ENCODE measurements at places on chromosomes 1 and 21.

DNA sequence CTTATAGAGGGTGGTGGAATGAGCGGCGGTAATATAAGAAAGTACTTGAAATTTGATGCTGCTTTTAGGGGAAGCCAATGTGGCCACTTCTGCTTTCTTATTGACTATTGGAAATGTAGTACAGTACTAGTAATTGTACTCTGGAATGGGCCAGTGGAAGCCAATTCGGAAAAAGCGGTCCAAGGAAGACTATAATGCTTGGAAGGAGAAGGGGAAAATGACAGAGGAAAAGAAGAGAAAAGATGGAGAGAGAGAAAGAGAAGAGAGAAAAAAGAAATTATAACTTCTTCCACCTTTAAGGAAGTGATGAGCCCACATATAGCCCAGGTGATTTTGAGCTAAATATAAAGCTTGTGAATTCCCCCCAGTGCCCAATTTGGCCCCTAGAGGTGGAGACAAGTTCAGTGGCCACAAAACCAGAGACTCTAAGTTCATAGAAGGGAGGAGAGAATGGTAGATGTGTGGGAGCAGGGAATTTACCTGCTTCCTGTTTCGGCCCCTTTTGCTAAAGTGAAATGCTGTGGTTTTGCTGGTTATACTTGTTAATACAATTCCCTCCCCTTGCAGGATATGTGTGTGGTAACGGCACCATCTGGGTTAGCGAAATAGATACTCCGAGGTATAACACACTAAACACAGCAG, 35.7 kb upstream of the DUSP10 start:
- no peak for DNase-seq

- DNase-seq, result peak; percentile 35
Observed at GRCh38 chr1:62271948-62272728, 47.1 kb downstream of the KANK4 start.

GRCh38 chr1:221758455-221758854, 16.6 kb upstream of the DUSP10 start:
- DNase-seq, result no peak

- no peak for DNase-seq
Observed at GRCh38 chr1:204438628-204439027, 27.0 kb upstream of the PPP1R15B start.

- no peak for DNase-seq
Observed at GRCh38 chr1:50236656-50237055, 127.9 kb downstream of the ELAVL4 start.

GRCh38 chr1:230067419-230067870, 407 bp downstream of the GALNT2 start:
- DNase-seq, result peak; percentile 44

DNA sequence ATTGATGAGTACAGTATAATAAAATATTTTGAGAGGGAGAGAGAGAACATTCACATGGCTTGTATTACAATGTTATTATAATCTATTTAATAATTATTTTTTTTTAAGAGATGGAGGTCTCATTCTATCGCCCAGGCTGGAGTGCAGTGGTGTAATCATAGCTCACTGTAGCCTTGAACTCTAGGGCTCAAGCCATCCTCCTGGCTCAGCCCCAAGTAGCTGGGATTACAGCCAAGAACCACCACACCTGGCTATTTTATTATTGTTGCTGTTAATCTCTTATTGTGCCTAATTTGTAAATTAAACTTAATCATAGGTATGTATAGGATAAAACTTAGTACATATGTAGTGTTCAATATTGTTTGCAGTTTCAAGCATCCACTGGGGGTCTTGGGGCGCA, 57.8 kb downstream of the HS2ST1 start:
- DNase-seq, result no peak

DNA sequence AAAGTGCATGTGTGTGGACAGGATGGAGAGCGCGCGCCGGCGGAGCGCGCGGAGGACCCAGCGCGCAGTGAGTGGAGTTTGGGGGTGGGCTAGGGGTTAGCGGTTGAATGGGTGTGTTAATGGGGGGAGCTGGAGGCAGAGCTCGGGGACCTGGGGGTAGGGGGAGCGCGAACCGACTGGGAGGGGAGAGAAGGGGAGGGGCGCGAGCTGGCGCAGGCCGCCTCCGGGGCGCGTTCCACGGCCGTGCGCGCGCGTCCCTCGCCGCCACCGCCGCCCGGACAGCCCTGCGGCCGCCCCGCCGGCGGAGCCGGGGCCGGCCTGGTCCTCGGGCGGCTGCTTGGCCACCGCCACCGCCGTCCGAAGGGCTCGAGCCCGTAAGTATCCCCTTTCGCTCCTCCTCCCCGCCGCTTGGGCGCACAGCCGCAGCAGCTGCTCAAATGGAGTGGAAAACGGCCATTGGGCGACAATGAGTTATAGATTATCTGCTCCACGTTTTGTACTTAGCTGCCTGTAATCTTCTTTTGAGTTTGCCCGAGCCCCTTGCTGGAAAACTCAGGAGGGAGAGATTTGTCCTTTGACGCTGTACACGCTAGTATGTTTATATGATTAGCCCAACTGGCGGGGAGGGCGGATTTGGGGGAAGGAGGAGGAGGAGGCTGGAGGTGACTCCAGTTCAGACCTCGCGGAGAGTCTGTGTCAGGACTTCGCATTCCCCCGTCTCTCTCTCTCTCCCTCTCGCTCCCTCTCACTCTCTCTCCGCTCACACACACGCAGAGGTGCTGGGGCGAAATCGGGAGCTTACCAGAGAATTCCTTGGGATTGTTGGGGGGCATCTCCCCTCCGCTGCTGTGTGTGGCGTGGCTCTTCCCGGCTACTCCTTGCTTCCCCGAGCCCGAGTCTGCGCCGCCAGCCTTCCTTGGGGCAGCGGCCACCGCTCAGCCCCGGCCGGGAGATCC, at the start of gene ADGRL2:
Gene ADGRL2, plus strand, starts transcription at position 240 of the 956 bp plus-strand sequence. CDS start 36,051 bp downstream, outside the sequence.
- no peak for DNase-seq

GRCh38 chr1:220221670-220222069, 50.6 kb downstream of the RAB3GAP2 start:
- DNase-seq, result no peak

GRCh38 chr1:179767996-179768395, 24.9 kb downstream of the FAM163A start:
- DNase-seq, result no peak

DNA sequence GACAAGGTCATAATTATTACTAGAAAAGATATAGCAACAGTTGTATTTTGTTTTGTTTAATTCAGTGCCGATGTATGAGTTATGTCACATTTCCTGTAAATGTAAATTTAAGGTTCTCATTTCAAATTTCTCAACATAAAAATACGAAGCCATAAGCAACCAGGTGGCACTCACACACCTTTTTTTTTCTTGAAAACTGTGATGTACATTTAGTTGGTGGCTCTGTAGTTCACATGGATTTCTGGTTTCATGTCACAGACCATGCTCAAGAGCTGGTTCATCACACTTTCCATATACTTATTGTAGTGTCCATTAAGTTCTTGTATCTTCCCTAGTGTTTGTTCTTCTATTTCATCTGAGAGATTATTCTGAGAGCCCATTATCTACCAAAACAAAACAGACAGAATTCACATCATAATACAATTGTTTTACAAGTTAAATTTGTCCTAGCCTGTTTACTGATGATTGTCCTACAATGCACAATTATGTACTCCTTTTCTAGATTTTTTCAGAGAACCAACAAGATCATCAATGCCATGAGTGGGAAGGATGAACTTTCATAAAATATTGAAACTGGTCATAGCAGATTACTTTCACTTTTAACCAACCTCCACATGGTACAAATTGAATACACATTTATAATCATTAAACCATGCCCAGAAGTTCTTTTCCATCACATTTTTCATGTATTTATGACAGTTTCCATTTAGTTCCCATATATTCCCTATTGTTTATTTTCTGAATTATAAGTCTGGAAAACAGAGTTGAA, 17.1 kb downstream of the ATP6V1G3 start:
- DNase-seq, result no peak

DNA sequence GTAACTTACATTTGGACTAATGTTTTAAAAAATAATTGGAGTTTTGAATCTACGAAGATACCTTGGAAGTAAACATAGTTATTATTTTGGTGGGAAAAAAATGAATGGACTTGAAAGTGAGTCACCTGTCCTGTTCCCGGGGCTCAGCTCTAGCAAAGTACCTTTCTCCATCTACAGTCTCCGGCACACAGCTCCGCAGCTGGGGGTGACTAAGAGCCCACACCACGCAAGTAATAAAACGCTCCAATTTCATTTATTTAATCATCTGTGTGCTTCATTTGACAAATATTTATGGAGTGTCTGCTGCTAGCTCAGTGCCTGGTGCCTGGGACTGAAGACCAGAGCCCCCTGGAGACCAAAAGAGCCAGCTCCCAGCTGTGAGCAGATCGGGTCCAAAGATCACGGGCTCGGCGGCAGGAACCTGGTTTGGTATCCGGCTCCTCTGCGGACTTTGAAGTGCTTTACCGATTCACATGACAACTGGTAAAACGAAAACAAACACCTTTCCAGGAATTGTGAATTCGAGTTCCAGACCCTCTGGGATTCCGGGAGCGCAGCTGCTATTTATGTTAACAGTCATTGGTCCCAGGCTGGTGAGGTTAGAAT, 1.7 kb upstream of the RIPK4 start:
- DNase-seq, result no peak

DNA sequence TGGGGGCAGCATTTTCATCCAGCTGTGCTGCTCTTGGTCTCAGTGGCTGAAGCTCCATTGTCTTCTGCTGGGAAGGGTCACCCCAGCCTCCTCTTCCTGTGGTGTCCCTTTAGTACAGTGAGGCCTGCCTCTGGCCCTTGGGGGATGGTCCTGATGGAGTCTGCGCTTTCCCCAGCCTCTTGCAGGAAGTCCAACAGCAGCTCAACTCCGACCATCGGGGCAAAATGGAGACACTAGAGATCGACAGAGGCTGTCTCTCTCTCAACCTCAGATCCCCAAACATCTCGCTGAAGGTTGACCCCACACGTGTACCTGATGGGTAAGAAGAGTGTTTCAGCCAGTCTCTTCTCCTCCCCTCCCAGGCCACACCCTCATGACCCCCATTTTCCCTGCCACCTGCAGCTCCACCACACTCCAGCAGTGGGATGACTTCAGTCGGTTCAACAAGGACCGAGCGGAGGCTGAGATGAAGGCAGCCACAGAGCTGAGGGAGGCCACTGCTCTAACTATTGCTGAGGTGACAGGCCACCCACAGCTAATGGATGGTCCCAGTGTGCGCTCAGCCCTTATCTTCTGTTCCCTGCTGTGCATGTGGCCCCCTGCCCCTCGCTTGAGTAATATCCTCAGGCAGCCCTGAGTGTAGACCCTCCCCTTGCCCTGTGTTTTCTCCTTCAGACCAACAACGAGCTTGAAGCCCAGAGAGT, 2.0 kb upstream of the ADPRS start:
- no peak for DNase-seq

DNA sequence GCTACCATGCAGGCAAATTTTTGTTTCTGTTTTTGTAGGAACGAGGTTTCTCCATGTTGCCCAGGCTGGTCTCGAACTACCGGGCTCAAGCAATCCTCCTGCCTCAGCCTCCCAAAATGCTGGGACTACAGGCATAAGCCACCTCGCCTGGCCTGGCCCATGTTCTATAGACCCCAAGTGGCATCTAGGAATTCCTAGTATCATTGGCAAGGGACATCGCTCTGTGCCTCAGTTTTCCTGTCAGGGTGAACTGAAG, 14.5 kb downstream of the NES start:
- no peak for DNase-seq

GRCh38 chr1:114324662-114324965, 170.9 kb upstream of the SYT6 start:
- no peak for DNase-seq

DNA sequence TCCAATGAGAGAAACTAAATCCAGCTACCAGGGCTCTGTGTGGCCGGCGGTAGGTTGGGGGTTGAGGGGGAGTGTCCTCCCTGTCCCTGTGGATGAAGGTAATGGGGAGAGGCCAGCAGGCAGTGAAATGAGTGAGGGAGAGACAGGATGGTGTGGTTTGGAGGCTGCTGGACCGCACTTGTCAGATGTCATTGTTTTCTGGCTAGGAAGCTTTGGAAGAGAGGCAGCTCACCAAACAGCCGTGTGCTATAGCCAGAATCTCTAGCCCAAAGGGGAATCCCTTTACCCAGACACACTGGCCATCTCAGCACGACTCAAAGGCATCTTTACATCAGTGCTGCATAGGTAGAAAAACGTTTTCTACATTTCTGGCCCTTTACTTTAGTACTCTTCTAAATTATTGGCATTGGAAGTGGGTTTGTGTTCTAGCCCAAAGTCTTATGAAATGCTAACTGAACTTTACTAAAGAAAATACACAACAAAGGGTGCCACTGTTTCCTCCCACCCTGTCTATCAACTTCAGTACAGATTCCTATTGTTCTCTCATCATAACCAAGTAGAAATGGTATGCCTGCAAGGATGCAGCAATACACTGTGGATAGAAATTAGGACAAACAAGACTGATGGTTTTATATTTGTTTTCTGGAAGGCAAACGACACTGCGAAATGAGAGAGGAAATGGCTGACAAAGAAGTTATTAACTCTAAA, 95.9 kb upstream of the COA6 start:
- no peak for DNase-seq

DNA sequence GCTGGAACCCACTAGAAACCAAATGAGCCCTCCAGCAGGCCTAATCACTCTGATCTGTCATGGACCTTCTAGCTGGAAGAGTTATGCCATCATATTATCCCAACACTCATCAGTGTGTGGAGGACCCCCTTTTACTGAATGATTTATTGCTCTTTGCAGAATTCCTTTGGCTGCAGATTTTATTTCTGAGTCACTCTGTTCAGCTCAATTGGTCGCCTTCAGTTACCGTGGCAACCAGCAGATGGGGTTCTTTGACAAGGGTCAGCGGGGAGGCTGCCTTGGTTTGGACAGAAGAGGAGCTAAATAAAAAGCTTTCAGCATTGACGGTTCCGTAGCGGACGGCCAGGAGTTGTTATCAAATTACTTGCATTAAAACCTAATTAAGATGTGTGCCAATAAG, 220.1 kb downstream of the SDCCAG8 start:
- no peak for DNase-seq

- DNase-seq, result no peak
Observed at GRCh38 chr1:181044449-181044966, 10.7 kb downstream of the MR1 start.

DNA sequence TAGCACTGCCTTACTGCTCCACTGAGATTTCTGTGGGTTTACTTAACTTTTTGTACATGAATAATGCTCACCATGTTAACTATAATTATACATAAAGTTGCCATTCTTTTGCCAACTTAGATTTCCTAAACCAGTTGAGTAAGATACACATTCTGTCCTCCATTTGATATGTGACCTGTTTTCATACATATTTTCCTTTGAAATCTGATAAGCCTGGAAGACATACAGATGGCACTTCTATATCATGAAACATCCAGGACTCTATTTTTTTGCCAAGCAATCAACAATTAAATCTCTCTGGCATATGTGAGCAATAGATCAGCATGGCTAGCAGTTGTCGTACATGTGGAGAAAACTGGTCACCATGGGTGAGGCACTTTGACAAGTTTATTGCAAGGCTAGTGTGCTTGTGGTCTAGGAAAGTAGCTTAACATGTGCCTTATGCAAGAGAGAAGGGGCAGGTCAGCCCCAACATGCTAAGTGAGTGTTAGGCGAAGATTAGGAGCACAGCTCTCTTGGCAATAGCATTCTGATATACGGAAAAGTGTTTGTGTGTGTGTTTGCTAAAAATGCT, 14.2 kb downstream of the PRRX1 start:
- DNase-seq, result no peak

GRCh38 chr21:31875496-31876015, 2.7 kb downstream of the HUNK start:
- no peak for DNase-seq

GRCh38 chr1:58524353-58524945, 22.1 kb downstream of the OMA1 start:
- no peak for DNase-seq

GRCh38 chr1:173270243-173270642, 63.1 kb upstream of the TNFSF4 start:
- DNase-seq, result no peak

- DNase-seq, result no peak
Observed at GRCh38 chr1:77504986-77505385, 177.5 kb downstream of the ZZZ3 start.
